Umbilical cord (tissue), 2 donors: ENCODE measurements at places on chromosomes 6 and 20.

- no peak for DNase-seq
Observed at GRCh38 chr20:51022227-51022802, 592 bp downstream of the KCNG1 start.

- peak; percentile 6 for DNase-seq
Observed at GRCh38 chr6:127554435-127555006, 22.5 kb upstream of the C6orf58 start.

DNA sequence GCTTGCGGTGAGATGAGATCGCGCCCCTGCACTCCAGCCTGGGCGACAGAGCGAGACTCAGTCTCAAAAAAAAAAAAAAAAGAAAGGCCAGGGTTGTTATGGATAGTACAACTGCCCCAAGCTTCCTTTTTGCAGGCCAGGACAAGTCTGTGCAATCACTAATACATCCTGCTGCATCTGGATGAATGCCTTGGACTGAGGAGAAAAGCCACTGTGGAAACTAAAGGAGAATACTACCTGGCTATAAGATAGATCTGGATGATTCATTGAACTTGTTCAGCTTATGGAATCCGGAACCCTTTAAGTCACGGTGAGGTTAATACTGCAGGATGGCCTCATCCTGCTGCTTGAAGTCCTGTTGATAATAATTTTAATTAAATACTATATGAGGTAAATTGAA is 278.2 kb downstream of the TFAP2A start:
- no peak for DNase-seq

DNA sequence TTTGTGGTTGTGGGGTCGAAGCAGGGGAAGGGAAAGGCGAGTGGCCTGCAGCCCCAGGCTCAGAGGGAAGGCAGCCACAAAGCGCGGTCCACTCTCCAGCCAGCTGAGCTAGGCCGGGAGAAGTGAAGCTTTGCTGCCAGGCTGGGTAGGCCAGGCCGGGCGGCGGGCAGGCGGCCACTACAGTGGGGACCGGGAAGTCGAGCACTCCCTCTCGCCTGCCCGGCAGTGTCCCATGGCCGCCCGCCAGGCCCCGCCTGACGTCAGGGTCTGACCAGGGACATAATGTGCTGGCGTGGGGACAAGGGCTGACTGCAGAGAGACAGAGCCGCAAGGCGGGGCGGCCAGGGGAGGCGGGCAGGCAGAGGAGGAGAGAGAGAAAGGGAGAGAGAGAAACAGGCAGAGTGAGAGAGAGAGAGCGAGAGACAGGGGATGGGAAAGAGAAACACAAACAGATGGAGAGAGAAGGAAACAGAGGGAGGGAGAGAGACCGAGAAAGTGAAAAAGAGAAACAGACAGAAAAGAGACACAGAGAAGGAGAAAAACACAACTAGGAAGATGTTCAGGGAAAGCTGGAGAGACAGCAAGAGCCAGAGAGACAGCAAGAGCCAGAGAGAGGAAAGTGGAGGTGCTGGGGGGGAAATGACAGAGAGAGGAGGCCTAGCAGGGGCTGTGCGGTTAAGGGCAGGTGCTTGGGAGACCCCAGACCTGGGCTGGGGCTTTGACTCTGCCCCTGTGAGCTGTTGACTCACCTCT is 94.5 kb upstream of the PTPN1 start:
- DNase-seq, result peak; percentile 91

DNA sequence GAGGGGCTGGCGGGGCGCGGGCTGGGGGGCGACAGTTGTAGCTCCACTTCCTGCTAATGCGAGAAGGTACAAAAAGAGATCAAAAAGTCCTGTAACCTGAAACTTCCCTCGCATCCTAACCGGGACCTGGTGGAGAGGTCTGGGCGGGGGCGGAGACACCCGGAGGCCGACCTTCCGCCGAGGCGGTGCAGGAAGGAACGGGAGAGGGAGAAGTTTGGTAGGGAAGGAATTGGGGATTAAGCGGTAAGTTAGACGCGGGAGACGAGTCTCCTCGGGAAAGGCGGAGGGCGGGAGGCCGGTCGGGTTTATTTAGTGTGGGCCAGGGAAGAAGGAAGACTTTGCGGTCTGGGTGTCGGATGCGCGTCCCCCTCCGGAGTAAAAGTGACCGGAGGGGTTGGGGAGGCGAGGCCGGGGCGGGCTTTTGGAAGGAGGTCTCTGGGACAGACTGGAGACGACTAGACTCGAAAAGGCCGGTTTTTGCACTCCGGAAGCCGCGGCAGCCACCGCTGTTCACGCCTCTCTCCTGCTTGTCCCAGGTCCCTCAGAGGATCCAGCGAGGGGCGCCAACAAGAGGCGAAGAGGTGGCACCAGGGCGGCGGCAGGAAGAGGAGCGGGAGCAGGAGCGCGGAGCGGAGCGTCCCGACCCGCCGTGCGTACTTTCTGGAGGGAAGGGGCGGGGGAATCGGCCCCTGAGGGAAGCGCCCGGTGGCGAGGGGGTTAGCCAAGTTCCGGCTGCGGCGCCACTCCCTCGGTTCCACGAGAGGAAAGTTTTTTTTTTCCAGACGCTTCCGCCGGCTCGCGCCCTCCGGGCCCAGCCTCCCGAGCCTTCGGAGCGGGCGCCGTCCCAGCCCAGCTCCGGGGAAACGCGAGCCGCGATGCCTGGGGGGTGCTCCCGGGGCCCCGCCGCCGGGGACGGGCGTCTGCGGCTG is 734 bp downstream of the TPBG start:
- DNase-seq, result peak; percentile 68

DNA sequence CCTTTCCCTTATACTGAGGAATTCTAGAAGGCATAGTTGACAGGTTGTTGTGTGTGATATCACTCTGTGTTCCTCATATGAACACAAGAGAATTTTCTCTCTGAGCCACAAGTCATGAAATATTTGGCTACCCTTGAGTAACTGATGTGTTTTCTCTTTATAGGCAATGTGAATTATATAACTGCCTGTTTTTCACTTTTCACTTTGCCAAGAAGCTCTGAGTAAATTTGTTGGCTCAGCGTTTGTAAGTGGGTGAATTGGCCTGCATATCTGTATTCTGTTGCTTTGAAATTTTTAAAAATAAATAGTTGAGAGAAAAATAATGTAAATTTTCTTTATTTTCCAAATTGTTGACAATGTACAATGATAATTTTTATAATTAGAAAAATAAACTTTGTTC is 5.2 kb upstream of the BTBD9 start:
- DNase-seq, result no peak

- DNase-seq, result no peak
Observed at GRCh38 chr6:25473447-25473846, 178.6 kb upstream of the SCGN start.

GRCh38 chr6:14640631-14641030 is 523.1 kb downstream of the CD83 start:
- DNase-seq, result no peak

DNA sequence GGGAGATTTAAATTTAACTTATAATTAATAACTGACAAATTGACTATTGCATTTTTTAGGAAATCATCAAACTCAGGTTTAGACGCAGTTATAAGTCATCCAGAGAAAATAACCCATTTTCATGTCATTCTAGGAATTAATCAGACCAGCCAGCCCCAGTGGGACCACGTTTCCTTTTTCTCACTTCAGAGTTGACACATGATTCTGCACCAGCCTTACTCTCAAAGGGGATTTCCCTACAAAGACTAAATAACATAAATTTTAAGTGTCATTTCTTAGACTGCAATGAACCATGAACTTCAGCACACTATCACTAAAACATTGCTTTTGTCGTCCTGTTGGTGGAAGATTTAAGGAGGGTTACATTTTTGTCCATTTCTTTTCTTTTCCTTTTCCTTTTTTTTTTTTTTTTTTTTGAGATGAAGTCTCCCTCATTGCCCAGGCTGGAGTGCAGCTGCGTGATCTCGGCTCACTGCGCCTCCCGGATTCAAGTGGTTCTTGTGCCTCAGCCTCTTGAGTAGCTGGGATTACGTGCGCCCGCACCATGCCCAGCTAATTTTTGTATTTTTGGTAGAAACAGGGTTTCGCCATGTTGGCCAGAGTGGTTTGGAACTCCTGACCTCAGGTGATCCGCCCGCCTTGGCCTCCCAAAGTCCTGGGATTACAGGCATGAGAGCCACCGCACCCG is 3.6 kb downstream of the IPCEF1 start:
- DNase-seq, result no peak

DNA sequence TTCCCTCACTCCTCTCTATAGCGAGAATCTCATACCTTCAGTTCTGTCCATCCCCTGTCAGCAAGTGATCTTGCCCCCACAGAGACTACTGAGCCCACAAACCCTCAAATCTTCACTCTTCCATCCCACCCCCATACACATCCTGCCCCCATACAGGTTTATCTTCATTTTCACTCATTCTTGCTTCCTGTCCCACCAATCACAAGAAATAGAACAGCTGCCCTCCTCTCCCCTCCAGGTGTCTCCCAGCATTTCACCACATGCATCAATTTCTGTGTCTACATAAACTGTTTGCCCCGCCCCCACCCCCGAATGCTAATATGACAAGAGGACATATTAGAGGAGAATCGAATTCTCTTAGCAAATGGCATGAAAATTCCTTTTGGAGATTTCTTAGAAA is 54.9 kb upstream of the CARMIL1 start:
- DNase-seq, result no peak

DNA sequence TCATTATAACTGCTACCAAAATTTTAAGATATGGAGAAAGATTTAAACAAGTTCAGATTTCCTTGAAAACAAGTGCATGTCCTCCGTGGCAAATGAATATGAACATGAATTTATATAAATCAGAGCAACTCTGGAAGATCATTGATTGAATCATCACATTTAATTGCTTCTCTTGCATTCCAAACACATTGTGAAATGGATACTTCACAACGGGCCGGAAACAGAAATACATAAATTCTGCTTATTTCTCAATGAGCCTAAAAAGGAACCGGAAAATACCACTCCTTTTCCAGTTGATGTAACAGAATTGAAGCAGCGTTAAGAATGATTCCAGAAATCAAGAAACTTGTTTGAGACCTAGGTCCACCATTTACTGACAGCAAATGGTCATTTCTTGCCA is 134.6 kb upstream of the BTN3A2 start:
- DNase-seq, result no peak

- DNase-seq, result no peak
Observed at GRCh38 chr6:4145083-4145482, 9.7 kb upstream of the ECI2 start.

DNA sequence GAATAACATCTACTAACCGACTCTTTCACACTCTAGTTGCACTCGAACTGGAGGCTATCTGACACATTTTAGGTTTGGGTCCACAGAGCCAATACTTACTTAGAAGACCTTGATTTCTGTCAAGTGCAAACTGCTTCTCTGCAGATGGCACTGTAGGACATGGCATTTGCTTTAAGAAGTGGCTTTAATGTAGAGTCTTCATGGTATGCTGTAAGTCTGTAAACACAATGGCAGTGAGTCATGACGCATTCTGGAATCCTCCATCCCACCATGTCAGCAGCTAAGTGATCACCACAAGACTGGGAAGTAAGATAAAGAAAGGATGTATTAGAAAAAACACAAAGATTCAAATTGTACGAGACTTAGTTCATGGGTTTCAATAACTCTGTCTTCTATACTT is 377.0 kb upstream of the NOX3 start:
- peak; percentile 32 for DNase-seq

DNA sequence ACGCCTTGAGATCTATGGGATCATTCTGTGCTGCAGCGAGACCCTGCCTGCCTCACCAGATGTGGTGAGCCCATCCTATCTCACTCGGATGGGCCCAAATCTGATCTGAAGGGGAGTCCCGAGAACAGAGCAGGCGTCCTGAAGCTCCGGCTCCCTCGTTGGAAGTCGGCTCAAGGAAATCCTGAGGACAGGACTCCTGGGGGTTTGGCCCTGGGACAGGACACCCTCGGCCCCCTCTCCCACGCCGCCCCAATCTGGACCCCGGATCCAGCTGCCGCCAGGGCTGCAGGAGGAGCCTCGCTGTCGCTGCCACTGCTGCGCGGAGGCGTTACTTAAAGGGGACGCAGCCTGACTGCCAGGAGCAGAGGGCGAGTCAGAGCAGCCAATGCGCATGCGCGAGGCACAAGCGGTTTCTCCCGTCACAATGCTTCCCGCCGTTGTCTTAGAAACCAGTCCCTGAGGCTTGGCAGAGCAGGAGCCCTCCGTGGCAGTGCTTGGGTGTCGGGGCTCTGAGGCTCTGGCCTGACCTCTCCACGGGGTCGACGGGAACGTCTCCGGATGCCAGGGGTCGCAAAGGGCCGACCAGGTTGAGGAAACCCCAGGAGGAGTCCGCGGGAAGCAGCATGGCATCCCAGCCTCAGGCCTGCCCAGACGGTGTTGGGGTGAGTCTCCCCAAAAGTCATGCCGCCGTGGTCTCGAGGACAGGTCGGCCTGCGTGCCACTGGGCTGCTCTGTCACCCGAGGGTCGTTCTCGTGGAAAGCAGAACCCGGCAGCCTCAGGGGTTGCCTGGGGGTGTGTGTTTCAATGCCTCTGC is 1567.8 kb upstream of the DEFB115 start:
- DNase-seq, result no peak

- DNase-seq, result no peak
Observed at GRCh38 chr20:50546729-50547314, 36.6 kb downstream of the PTPN1 start.

- no peak for DNase-seq
Observed at GRCh38 chr6:169949511-169950097, 198.2 kb downstream of the ERMARD start.

- DNase-seq, result peak; percentile 61
Observed at GRCh38 chr20:62900692-62901584, 25.4 kb downstream of the DIDO1 start.

GRCh38 chr6:142884214-142885035 is 60.6 kb downstream of the HIVEP2 start:
- no peak for DNase-seq

- no peak for DNase-seq
Observed at GRCh38 chr20:44856856-44857448, 28.6 kb upstream of the YWHAB start.

- DNase-seq, result no peak
Observed at GRCh38 chr6:157726892-157727628, 96.0 kb upstream of the SNX9 start.

- peak; percentile 45 for DNase-seq
Observed at GRCh38 chr6:84774157-84774984, 10.0 kb upstream of the TBX18 start.

DNA sequence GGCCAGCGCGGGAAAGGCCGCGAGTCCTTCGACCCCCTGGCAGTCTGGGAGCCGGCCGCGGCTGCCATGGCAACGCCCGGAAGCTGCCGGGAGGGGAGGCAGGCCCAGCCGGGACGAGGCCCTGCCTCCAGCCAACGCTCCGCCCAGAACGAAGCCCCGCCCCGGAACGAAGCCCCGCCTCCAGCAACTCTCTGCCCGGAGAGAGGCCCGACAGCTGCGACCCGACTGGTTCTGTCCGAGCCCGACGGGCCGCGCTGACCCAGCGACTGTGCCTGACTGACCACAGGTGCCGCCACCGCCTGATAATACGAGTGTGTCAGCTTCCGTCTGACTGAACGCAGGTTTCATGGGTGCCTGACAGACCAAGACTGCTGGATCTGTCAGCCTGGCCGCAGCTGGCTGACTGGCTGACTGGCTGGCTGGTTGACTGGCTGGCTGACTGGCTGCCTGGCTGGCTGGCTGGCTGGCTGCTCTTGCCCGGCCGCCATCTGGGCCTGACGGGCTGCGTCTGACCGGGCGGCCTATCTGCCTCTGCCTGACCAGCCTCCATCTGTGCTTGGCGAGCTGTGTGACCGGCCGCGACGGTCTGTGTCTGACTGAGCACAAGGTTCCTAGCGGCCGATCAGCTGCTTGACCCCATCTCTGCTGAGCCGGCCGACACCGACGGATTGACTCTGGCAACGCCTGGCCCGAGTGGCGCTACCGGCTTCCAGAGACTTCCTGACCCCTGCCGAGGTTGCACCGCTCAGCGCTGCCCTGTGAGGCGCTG is 89.7 kb upstream of the EPB41L1 start:
- peak; percentile 92 for DNase-seq

GRCh38 chr20:22462975-22463914 is 121.1 kb downstream of the FOXA2 start:
- no peak for DNase-seq

GRCh38 chr6:137282254-137282653 is 63.1 kb upstream of the IFNGR1 start:
- no peak for DNase-seq
